ENCODE measurements at places on chromosomes 12 and 14.

DNA sequence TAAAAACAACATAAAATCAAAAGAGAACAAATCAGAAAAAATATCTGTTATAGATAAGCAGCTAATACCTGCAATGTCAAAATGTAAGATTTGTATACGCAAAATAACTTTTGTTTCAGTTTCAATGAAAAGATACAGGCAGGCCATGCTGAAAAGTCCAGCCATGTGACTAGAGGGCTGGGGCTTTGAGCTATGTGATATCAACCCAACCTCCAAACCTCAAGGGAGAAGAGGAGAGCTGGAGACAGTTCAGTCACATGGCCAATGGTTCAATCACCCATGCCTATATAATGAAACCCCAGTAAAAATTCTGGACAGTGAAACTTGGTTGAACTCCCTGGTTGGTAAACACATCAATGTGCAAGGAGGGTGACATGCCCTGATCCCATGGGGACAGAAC is 5.3 kb downstream of the COX16 start:
- DNase-seq = no peak

DNA sequence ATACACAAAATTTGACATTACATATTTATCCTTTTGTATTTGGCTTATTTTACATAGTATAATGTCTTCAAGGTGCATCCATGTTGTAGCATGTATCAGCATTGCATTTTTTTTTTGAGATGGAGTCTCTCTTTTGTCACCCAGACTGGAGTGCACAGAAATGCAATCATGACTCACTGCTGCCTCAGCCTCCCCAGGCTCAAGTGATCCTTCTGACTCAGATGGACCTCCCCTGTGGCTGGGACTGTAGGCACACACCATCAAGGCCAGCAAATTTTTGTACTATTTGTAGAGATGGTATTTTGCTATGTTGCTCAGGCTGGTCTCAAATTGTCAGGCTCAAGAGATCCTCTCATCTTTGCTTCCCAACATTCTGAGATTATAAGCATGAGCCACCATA is 214.4 kb upstream of the ALG10B start:
- no peak for DNase-seq

GRCh38 chr14:76639606-76640229 is 121.5 kb upstream of the VASH1 start:
- DNase-seq = no peak

- no peak for DNase-seq
Measured at GRCh38 chr12:110741341-110742095, 1.2 kb downstream of the PPP1CC start.

DNA sequence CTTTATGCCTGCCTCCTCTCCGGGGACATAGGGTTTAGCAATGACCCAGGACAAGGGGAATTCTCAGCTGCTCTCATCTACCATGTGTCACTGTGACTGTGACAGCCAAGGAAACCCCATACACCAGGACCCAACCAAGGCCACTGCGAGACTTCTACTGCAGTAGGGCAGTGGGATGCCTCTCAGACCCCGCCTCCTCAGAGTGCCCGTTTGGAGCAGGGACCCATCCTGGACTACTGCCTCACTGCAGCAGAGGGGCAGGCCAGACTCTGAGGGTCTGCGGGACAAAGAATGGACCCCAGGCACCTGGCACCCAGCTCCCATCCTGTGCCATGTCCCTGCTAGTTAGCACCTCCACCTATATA is 71.3 kb upstream of the DDX11 start:
- no peak for DNase-seq

DNA sequence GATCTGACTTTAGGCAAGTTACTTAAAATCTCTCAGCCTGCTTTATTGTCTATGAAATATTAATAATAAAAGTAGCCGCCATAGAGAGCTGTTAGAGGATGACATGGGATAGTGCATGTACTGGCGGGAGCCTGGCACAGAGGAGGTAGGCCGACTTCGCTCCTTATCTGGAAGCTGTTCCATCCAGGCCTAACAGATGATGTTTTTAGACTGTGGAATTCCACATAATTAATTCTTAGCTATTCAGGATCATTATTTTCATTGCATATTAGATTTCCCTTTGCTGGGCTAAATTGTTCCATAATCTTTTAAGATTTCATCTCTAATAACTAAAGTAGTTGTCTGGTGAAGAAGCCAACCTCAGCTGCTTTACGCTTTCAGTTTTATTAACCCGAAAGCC is 30.8 kb downstream of the CNTN1 start:
- DNase-seq = no peak

- DNase-seq = no peak
Measured at GRCh38 chr14:99344051-99344758, 72.2 kb upstream of the BCL11B start.

GRCh38 chr12:49298160-49298559 is 3.2 kb downstream of the PRPH start:
- no peak for DNase-seq

DNA sequence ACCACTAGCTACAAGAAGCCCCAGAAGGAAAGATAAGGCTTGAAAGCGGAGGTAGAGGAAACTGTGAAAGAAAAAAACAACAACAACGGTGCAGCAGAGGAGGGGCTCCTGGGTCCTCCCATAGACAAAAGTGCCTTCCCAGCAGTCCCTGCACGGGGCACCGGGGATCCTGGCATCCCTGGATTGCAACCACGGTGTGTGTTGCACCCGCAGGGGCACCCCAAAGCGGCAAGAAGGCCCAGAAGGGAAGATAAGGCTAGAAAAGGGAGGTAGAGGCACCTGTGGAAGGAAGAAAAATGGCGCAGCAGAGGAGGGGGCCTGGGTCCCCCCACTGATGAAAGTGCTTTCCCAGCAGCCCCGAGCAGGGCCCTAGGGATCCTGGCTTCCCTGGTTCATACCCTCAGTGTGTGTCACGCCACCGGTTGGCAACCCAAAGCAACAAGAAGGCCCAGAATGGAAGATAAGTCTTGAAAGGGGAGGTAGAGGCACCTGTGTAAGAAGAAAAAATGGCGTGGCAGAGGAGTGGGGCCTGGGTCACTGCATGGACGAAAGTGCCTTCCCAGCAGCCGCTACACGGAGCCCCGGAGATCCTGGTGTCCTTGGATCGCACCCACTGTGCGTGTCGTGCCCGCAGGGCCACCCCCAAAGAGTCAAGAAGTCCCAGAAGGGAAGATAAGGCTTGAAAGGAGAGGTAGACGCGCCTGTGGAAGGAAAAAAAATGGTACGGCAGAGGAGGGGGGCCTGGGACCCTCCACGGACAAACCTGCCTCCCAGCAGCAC is 281.0 kb downstream of the ALG10 start:
- no peak for DNase-seq

- DNase-seq = no peak
Measured at GRCh38 chr14:101189266-101189665, 285.7 kb upstream of the RTL1 start.

GRCh38 chr12:75443709-75444108 is 36.8 kb upstream of the GLIPR1 start:
- DNase-seq = no peak

DNA sequence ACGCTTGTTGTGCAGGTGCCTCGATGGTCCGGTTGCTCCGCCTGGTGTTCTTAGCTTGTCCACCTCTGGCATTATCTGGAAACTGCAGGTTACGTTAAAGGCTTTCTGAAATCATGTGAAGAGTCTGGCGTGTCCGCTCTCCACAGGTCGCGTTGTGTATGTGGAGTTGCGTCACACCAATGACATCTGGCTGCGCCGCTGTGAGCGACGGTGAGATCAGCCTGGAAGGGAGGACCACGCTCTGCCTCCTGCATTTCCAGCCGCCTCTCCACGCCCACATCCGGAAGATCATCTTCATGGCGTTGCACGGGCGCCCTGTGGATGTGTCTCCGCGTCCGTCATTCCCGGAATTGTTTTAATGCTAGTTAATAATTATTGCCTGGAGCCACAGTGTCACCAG is 50.6 kb upstream of the GALNT9 start:
- no peak for DNase-seq

DNA sequence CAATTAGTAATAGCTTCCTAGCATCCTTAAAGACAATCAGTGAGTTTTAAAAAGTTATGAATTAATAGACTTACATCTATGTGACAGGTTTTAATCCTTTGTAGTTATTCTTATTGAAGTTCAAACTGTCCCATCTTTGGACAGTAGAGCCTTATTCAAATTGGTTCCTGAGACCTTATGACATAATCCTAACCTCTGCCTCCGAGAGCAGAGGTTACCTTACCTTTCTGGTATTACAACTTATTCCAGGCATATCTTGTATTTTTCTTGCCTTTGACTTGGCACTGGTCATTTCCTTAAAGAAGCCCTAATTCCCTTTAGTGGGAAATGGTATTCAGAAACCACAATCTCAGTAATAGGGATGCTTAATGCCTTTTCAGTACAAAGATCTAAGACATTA is 21.8 kb downstream of the BTBD7 start:
- no peak for DNase-seq

GRCh38 chr12:52191841-52192791 is at the start of gene KRT80:
KRT80 (minus strand) TSS chr12:52192014; CDS start chr12:52191902, 112 bp downstream.
- DNase-seq = peak; percentile 97

GRCh38 chr12:87779858-87780498 is 249.2 kb downstream of the C12orf50 start:
- DNase-seq = no peak

GRCh38 chr12:87086118-87086891 is 830.1 kb upstream of the MGAT4C start:
- no peak for DNase-seq

GRCh38 chr14:68937471-68938270 is 41.4 kb downstream of the ACTN1 start:
- no peak for DNase-seq

DNA sequence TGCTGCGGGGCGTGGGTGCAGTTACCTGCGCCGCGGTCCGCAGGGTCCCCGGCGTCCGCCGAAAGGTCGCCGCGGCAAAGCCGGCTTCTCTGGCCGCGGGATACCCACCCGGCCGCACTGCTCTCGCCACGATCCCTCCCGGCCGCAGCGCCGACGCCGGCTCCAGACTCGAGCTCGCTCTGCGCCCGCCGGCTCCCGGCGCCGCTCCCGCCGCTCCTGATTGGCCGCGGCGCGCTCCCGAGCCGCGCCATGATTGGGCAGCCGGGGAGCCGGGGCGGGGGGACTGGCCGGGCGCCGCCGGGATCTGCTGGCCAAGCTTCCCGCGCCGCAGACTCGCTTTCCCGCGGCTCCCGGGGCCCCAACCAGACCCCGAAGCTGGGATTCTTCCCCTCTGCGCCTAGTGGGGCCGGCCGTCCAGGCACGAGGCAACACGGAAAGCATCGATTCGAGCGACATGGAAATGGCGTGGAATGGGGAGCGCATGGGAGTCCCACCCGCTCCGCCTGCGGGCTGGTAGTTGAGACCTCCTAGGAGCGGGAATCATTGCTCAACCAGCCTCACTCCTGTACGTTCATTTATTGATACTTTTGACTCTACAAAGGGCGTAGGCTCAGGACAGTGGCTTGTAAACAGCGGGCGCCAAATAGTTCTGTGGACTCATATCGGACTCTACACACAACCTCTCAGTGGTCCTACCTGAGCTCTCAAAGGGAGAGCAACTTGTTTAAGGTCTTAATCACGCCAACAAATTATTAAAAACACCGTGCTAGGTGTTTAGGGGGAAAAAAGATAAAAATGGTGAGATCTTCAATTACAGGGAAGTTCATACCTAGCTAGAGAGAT is 36.4 kb upstream of the STON2 start:
- peak; percentile 92 for DNase-seq

DNA sequence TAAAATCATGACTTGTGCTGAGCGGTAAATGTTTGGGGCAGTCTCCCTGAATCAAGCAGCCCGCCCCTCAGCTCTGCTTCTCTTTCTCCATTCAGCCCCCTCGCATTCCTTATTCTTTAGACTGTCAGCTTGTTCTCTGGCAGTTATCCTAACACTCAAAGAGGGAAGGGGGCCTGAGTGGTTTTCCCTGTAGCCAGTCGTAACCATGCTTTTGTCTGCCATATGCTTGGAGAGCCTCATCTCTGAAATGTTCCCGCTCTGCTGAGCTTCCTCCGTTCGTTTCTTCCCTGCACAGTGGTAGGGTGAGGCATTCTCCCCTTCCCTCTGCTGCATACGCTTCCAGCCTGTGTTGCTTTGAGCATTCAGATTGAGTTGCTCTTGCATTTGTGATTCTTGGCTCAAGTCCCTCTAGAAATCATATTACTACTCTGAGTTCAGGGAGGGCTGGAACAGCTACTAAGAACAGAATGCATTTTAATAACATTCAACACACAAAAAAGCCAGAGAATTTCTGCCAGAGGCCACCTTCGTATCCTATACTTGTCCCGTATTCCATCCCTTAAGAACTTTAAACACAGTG is 119.7 kb downstream of the FBXL14 start:
- peak; percentile 63 for DNase-seq

DNA sequence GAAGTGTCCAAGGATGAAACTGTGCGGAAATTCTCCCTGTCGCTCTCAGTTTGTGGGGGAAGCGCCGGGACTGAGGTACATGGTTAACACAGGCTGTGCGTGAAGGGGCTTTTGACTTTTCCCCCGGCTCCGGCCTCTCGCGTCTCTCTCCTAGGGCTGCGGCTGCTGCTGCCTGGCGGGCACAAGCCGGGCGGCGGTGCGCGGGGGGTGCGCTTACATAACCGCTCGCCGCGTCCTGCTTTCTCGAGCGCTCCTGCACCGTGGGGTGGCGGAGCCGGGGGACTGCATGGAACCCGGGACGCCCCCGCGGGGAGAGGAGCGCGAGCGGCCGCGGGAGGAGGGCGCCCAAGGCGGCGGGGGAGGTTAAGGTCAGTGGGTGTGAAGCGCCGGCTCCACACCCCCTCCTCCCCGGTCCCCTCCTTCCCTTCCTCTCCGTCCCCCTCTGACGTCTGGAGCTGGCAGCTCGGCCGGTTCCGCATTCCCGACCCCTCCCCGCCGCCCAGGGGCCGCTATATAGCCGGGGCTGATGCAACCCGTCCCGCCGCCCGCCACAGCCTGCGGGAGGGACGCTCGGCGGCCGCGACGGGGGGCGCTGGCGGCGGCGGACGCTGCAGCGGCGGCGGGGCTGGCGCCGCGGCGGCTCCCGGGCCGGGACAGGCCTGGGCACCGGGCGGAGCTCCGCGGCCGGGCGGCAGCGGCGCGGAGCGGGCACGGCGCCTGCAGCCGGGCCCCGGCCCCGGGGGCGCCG is at the start of gene JDP2:
Gene JDP2, plus strand, starts transcription at position 541 of the 748 bp plus-strand sequence. CDS start 9,899 bp downstream, outside the sequence.
- peak; percentile 96 for DNase-seq

DNA sequence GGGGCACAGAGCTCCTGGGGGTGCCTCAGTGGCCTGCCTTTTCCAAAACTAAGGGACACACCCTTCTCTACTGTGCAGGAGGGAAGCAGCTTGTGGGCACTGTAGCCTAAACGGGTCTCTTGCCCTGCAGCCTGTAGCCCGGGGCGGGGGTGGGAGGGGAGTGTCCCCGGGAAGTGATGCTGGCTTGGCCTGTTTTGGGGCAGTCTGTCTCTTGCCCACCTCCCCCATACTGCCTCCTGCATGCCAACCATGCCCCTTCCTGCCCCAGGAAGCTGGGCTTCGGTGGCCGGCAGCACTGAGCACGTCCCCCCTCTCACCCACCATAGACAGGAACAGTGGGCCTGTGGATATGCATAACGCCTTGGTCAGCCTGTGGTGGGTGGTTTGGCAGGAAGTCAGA is 43.4 kb downstream of the PRIMA1 start:
- no peak for DNase-seq

DNA sequence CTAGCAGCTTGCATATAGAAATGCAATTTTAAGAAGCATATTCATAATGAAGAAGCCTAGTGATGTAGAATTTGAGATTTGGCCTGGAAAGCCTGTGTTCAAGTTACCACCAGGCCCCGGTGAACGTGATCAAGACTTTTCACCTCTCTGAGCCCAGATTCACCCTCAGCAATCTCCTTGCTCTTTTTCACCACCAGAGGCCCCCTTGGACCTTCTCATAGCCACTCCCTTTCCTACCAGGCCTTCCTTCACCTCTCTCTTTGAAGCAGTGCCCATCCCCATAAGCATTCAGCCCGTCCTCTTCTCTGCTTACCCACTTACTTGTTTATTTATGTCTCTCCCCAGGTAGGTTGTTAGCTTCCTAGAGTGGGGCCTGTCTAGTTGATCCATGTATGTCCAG is 1280.9 kb downstream of the AACS start:
- no peak for DNase-seq

GRCh38 chr14:70601162-70601561 is 707 bp upstream of the MED6 start:
- DNase-seq = peak; percentile 43

Data from GM03348 (cell line).